Activated CD8-positive, alpha-beta T cell treated with anti-CD3 and anti-CD28 coated beads for 36 hours (primary cell): ENCODE measurements at places on chromosomes 7 and 10. TPM values are rescaled to one million over a fixed set of nuclear protein-coding genes. Genes with fewer than 3 reads are reported as not detected.
A peak's percentile ranks its signal among the peaks of the same experiment; 100 is the strongest.

- no peak for DNase-seq
These were observed 2.5 kb downstream of the CHRM2 start for GRCh38 chr7:136870866-136871487.

GRCh38 chr10:21496343-21497176, 28.9 kb downstream of the SKIDA1 start:
- DNase-seq, result peak; percentile 71

- DNase-seq, result no peak
These were observed 137.9 kb upstream of the HDAC9 start for GRCh38 chr7:18357691-18358090.

GRCh38 chr10:112131996-112132395, 51.6 kb downstream of the GPAM start:
- DNase-seq, result no peak

DNA sequence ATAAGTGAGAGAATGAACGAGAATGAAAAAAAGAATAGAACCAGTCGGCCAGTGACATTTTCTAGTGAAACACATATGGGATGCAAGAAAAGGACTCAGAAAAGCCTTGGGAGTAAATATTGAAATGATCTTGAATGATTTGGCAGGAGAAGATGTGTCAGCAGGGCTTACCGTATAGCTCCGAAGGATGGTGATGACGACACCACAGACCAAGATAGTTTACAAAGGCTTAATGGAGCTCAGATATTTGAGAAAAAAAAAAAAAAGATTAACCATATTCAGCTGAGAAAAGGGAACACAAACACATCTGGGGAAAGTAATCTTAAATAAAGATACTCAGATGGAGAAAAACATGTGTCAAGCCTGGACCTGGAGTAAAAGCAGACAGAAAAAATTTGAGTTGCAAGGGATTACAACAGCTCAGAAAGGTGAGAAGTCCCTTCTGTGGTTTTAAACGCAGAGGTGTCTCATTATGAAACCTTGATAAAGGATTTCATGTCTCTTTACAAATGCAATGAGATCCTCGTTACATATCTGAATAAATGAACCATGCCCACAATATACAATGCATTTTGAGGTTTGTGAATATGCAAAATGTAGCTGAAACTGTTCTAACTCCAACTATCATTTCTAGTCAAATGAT, 36.0 kb downstream of the DNAJB9 start:
- DNase-seq, result no peak

DNA sequence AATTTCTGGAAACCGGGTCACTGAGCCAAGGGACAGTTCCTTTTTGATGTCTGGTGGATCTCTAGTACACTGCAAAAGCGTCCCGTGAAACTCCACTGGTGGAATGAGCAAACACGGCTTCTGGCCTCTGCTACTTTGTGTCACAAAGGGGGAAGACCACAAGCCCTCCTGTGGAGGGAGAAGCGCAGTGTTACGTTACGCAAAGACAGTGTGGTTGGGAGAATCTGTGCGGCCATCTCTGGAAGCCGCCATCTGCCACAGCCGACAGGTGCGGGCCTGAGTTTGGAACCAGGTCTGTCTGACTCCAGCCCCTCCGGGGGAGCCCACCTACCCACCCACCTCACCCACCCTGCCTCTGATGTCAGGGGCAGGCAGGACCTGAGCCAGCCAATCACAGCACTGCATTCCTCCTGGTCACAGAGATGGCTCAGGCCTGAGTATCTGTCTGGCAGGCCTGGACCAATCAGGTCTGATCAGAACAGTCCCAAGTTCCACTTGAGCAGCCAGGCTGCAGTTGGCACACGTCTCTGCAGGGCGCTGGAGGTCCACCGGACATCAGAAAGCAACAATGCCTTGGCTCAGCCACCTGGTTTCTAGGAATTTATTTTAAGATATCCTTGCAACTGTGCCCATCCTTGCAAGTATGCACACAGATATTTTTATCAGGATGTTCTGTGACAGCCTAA, 3.0 kb upstream of the CYP2W1 start:
- no peak for DNase-seq

- no peak for DNase-seq
These were observed 779 bp downstream of the FAM241B start for GRCh38 chr10:69630651-69631400.

DNA sequence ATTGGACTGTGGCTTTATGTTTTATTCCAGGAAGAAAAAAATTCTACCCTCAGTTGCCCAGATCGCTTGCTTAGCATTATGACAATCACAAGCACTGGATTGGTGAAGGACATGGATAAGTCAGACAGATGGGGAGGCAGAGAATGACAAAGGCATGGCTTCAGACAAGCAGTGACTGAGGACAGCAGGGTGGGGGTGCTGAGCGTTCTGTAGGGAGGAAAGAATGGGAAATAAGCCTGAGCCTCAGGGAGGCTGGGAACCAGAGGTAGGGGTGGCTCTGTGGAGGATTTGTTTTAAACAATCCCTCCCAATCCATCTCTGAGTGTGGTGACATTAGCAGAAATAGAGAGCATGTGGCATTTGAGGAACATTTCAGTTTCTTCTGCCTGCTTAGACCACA, 896.9 kb downstream of the CCSER2 start:
- no peak for DNase-seq

DNA sequence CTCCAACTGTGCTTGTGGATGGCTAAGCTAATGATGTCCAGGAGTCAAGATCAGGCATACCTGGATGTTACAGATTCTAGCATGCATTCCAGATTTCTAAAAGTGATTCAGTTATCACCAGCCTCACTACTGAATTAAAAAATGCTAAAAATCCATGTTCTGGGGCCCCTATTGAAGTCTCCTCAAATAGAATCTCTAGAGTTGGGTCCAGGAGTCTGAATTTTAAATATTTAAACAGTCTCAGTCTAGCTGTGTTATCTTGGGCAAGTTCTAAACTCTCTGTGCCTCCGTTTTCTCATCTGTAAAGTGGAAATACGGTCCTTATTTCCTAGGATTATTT, 5.0 kb downstream of the ARID5B start:
- no peak for DNase-seq

MRPL43 gene
- 46.0 TPM for total RNA-seq

SPDYE18 gene
- 0.56 TPM for total RNA-seq

SRRM3 gene
- total RNA-seq, result not detected

C10orf105 gene
- 0.27 TPM for total RNA-seq

GOLGA7B gene
- total RNA-seq, result 1.1 TPM
